ENCODE measurements at places on chromosomes 12 and 14.

- DNase-seq: no peak
Measured at GRCh38 chr12:95629392-95629791, 78.1 kb upstream of the USP44 start.

DNA sequence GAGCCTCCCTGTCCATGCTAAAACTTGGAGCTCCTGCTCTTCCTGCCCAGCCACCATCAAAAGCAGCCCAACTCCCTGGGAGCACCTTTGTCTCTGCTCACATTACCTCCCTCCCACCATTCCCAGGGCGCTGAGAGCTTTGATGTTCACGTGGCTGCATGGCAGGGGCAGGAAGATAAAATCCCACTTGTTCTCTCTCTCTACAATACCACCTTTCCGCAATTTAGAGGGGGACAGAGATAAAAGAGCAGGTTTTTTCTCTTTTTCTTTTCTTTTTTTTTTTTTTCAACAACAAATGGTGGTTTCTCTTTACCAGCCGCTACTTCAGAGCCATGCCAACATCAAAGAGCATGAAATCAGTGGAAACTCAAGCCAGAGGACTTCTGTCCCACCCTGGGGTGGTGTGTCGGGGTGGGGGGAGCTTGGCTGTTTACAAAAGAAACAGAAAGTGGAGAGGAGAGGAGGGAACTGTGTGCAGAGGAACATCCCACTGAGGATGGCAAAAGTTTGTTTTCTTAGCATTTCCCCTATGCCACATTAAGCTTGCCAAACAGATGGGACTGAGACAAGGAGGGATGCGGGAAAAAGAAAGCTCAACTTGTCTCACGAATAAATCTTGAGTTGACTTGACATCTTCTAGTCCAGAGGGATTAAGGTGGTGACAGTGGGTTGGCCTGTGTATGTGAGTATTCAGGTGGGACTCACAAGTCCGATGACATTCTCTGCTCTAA, 103.7 kb upstream of the NUDT4 start:
- DNase-seq: no peak

- DNase-seq: no peak
Measured at GRCh38 chr12:28618171-28618570, 427.9 kb downstream of the CCDC91 start.

DNA sequence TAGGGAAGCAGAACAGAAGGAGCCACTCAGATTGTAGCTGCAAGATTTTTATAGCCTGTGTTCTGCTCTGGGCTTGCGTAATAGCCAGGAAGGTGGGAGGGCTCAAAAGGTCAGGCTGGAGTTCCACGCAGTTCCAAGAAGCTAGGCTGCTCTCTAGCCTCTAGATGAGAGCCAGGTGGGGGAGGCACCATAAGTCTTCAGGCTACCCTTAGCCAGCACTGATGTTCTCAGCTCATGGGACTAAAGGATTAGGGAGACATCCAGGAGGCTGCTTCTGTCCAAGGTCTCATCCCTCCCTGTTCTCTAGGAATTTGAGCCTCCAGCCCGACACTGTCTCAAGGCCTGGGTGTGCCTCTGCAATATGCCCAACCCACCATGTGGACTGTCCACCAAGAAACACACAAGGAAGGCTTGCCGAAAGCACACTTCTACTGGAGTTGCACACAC, 1.7 kb downstream of the LMBR1L start:
- DNase-seq: no peak
